ENCODE measurements at places on chromosomes 2 and 18. TPM values are rescaled to one million over a fixed set of nuclear protein-coding genes. Genes with fewer than 3 reads are reported as not detected.

GRCh38 chr2:215386566-215386965 is 49.3 kb downstream of the FN1 start:
- DNase-seq = no peak
- H3K27me3 ChIP-seq = no peaks in the 10 kb centered on the region
- peaks cover 13% of the 10 kb centered on the region for H3K4me1 ChIP-seq

GRCh38 chr2:159199761-159200465 is 86.6 kb downstream of the WDSUB1 start:
- DNase-seq = no peak
- H3K4me3 ChIP-seq = no peak overlapping the region
- no peaks in the 10 kb centered on the region for H3K27me3 ChIP-seq
- H3K4me1 ChIP-seq = peaks cover 25% of the 10 kb centered on the region

GRCh38 chr2:74507926-74508520 is 528 bp upstream of the PCGF1 start:
- peaks cover 47% of the 10 kb centered on the region for H3K4me1 ChIP-seq
- no peak for DNase-seq
- H3K4me3 ChIP-seq = peak overlapping the region; percentile 94
- peak overlapping the region; percentile 99 for H3K27ac ChIP-seq
- H3K36me3 ChIP-seq = peaks cover 4% of the 10 kb centered on the region

- no peaks in the 10 kb centered on the region for H3K4me1 ChIP-seq
- no peak overlapping the region for H3K27ac ChIP-seq
- no peak for DNase-seq
- no peaks in the 10 kb centered on the region for H3K27me3 ChIP-seq
- H3K4me3 ChIP-seq = no peak overlapping the region
Observed at GRCh38 chr18:63244607-63245006, 75.0 kb downstream of the BCL2 start.

- no peaks in the 10 kb centered on the region for H3K27me3 ChIP-seq
- DNase-seq = no peak
- H3K36me3 ChIP-seq = no peaks in the 10 kb centered on the region
- H3K27ac ChIP-seq = no peak overlapping the region
- no peak overlapping the region for H3K4me3 ChIP-seq
- H3K4me1 ChIP-seq = peaks cover 42% of the 10 kb centered on the region
Observed at GRCh38 chr2:64646007-64646880, 7.5 kb downstream of the SERTAD2 start.

GRCh38 chr2:112156152-112156986 is 18.2 kb downstream of the FBLN7 start:
- H3K4me3 ChIP-seq = no peak overlapping the region
- DNase-seq = peak; percentile 69
- H3K36me3 ChIP-seq = no peaks in the 10 kb centered on the region
- no peak overlapping the region for H3K27ac ChIP-seq
- H3K27me3 ChIP-seq = no peaks in the 10 kb centered on the region

DNA sequence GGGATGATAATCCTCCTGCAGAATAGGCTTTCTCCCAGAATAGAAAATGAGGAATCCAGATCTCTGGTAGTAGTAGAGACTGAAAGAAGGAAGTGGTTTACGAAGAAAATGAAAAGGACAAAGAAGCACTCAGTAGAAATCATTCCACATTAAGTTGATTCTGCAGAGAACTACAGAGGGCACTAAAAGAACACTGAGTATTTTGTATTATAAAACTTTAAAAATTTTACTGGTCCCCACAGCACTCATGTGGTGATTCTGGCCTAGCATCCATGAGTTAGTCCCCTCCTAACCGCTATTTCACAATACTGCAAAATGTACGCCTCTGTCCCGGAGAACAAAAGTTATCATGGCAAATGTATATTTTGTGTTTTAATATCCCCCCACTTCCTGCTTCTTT is 42.9 kb upstream of the SLC35F5 start:
- no peaks in the 10 kb centered on the region for H3K36me3 ChIP-seq
- no peak overlapping the region for H3K4me3 ChIP-seq
- no peaks in the 10 kb centered on the region for H3K4me1 ChIP-seq
- H3K27me3 ChIP-seq = no peaks in the 10 kb centered on the region
- no peak overlapping the region for H3K27ac ChIP-seq

- peak; percentile 71 for DNase-seq
- H3K4me3 ChIP-seq = no peak overlapping the region
- no peaks in the 10 kb centered on the region for H3K27me3 ChIP-seq
- H3K36me3 ChIP-seq = peaks cover 80% of the 10 kb centered on the region
- no peak overlapping the region for H3K27ac ChIP-seq
Observed at GRCh38 chr2:73243884-73244570, 9.9 kb downstream of the CCT7 start.

GRCh38 chr2:232646726-232647125 is 13.3 kb downstream of the EFHD1 start:
- no peak for DNase-seq
- no peak overlapping the region for H3K27ac ChIP-seq
- H3K4me1 ChIP-seq = no peaks in the 10 kb centered on the region
- no peaks in the 10 kb centered on the region for H3K27me3 ChIP-seq

DNA sequence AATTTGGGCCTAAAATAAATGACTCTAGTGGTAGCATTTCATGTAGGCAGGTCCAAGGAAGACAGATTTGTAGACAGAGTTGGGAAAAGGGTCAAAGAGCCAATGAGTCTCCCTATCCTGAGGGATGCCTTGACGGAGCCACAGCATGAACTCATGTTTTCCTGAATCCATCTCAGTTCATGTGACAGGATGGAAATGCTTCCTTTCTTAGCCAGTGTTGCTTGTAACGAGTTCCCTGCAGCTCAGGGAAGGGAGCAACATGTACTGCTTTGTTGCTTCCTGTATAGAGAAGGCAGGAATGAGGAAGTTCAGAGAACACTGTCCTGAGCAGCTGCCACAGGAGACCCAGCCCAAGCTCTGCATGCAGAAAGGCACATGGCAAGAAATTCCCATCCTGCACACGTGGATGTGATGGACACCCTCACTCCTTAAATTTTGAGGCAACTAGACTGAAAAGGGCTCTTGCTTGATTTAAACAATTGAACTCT is 27.9 kb downstream of the TMEM17 start:
- no peak overlapping the region for H3K4me3 ChIP-seq
- no peaks in the 10 kb centered on the region for H3K36me3 ChIP-seq
- H3K27me3 ChIP-seq = no peaks in the 10 kb centered on the region
- H3K27ac ChIP-seq = no peak overlapping the region
- DNase-seq = no peak
- H3K4me1 ChIP-seq = peaks cover 21% of the 10 kb centered on the region

GRCh38 chr2:161990741-161991140 is 83.3 kb downstream of the DPP4 start:
- H3K4me3 ChIP-seq = no peak overlapping the region
- H3K36me3 ChIP-seq = no peaks in the 10 kb centered on the region
- peak; percentile 95 for DNase-seq
- no peaks in the 10 kb centered on the region for H3K27me3 ChIP-seq

GRCh38 chr18:9334329-9334972 is at the start of gene TWSG1:
TSS of gene TWSG1 (plus strand) at chr18:9334773. CDS start at chr18:9337230, 2,457 bp downstream.
- peaks cover 8% of the 10 kb centered on the region for H3K4me1 ChIP-seq
- H3K27ac ChIP-seq = peak within 1 kb of the TSS; percentile 78
- H3K36me3 ChIP-seq = peaks cover 6% of the 10 kb centered on the region
- no peaks in the 10 kb centered on the region for H3K27me3 ChIP-seq
- peak; percentile 83 for DNase-seq

GRCh38 chr2:237434866-237435311 is 20.9 kb upstream of the COL6A3 start:
- H3K27me3 ChIP-seq = no peaks in the 10 kb centered on the region
- H3K27ac ChIP-seq = peak overlapping the region; percentile 98
- no peaks in the 10 kb centered on the region for H3K36me3 ChIP-seq

DNA sequence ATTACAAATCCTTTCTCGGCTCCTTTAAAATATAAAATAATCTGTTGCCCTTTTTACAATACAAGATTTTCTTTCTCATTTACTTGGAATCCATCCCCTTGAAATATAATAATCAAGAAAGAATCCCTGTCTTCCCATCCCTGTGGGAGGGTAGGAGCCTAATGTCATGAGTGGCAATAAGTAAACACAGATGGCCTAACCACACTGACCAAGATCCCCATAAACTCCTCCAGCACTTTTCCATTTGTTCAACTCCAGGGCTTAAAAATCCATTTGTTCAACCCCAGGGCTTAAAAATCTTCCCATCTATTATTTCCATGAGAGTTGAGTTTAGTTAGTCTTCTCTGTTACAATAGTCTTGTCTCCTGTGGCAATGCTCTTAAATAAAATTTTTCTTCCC is 297.6 kb downstream of the CDH7 start:
- H3K36me3 ChIP-seq = no peaks in the 10 kb centered on the region
- no peaks in the 10 kb centered on the region for H3K4me1 ChIP-seq
- H3K27ac ChIP-seq = no peak overlapping the region
- H3K27me3 ChIP-seq = no peaks in the 10 kb centered on the region
- H3K4me3 ChIP-seq = no peak overlapping the region

DNA sequence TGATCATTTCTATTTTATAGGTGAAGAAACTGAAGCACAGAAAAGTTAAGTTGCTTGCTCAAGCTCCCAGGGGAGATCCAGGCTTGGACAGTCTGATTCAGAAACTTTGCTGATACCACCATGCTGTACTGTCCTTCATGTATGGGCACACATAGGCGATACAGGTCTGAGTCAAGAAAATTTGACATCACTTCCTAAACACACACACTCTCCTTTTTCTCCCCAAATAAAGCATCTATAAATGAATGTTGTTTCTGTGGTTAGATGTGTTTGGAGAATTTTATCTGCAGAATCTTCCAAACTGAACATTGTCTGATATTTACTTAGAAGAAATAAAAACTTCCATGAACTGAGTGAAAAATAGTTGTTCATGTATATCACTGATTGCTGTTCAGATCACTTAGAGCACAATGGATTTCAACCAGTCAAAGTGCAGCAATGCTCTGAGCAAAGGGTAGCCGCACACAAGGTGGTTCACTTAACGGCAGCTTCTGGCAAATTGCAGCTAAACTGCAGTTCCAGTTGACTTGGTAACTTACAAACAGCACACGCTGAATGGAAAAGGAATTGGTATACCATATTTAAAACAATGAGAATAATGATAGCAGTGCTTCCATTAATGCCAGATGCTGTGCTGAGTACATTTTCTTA is 10.0 kb upstream of the AGFG1 start:
- H3K27ac ChIP-seq = no peak overlapping the region
- H3K4me3 ChIP-seq = no peak overlapping the region
- peaks cover 20% of the 10 kb centered on the region for H3K4me1 ChIP-seq

DNA sequence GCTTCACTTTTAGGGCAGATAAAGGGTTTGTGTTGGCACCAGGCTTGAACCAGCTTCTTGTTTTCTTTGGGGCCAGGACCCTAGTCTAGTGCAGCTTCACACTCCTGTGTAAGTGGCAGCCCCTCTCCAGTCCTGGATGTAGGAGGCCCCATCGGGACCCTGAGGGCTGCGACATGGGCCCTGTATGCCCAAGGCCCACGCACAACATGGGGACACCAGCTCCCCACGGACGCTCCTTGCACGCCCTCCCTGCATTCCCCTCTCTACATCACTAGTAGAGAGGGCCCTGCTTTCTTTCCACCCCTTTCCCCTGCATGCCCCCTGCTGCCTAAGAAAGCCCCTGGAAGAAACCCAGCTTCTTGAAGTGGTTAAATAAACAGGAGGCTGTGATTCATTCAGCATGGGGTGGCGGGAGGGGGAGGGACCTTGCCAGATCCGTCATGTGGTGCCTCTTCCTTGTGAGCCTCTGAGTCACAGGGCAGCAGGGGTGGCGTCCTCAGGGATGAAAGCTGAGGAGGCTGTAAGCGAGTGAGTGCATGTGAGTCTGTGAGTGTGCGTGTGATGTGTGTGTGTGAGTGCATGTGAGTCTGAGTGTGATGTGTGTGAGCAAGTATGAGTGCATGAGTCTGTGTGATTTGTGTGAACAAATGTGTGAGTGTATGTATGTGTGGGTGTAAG is 42.5 kb downstream of the COPS8 start:
- H3K27me3 ChIP-seq = no peaks in the 10 kb centered on the region
- H3K27ac ChIP-seq = peak overlapping the region; percentile 84
- peak; percentile 99 for DNase-seq
- H3K4me1 ChIP-seq = peaks cover 13% of the 10 kb centered on the region

The KLHL41 gene
- not detected for total RNA-seq

The TSPYL6 gene
- total RNA-seq = not detected

The FOXD4L1 gene
- total RNA-seq = not detected

The SKA1 gene
- total RNA-seq = 2.6 TPM

All from astrocyte (in vitro differentiated cells and primary cell).